ENCODE measurements at places on chromosomes 4 and X.
A peak's percentile ranks its signal among the peaks of the same experiment; 100 is the strongest.

GRCh38 chr4:106996490-106996889, 39.6 kb downstream of the DKK2 start:
- no peak for DNase-seq

DNA sequence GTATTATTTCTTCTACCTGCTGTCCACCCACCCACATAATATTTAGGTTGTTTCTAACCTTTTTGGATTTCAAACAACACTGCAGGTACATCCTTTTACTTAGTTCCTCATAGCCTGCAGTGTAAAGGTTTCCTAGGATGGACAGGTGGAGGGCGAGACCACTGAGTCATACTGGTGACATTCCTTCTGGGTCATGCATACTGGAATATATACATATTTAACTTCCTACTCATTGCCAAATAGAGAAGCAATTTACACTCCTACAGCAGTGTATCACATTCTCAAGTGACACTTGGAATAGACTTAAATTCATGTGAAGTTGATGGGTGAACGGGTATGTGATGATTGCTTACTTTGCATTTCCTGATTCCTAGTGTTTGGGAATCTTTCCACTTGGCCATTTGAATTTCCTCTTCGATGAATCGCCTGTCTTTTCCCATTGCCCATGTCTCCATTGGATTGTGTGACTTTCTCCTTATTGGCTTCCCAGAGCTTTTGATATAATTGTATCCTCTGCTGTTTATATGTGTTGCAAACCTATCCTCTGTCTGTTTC, 8.2 kb upstream of the PPP2R2C start:
- DNase-seq = no peak

DNA sequence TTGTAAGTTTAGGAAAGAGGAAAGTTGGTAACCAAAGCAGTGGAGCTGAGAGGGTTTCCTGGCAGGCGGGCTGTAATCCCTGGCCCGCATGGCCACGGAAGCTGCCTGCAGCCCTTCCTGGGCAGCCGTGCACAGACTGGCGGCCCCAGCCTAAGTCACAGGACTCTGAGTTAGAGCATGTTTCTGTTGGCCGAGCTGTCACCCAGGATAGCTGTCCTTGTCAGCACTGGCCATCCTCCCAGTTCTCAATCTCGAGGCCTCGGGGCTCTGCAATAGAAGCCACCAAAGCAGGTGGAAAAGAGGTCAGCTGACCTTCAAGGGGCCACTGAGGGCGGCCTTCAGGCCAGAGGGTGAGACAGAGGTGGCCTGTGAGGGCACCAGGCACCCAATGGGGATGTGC, 20.5 kb downstream of the PNMA6E start:
- DNase-seq = peak; percentile 74

GRCh38 chrX:7252013-7252610, 104.2 kb upstream of the PUDP start:
- DNase-seq = no peak

- DNase-seq = no peak
Measured at GRCh38 chr4:161799710-161800109, 364.1 kb downstream of the FSTL5 start.

DNA sequence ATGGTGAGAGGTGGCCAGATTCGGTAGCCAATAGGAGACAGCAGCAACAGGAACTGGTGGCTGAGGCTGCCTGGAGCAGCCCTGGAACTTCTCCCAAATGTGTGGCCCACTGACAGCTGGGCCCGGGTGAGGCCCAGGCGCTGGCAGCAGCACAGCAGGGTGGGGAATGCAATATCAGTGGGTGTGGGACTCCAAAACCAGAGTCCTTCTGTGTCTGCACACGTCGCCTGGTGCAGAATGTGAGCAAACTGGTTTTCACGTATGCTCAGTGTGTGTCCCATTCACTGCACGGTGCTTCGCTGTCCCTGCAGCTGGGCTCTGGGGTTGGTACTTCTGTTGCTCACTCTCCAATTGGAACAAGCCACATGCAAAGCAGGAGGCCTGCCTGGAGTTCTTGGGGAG, 14.4 kb upstream of the CENPU start:
- no peak for DNase-seq

DNA sequence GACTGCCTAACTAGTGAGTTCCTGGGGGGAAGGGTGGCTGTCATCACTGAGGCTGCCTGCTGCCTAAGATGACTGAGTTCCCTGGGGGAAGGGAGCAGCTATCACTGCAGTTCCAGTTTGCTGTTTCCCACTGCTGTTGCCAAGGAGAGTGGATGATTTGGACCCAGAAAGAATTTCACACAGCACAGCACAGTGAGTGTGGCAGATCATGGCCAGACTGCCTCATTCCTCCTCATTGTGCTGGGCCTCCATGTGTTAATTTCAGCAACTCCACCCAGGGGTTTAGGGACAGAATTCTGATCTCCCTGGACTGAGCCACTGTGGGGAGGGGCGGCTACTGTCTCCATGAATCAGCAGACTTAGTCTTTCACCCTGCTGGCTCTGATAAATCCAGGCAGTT, 125.0 kb downstream of the TEX13C start:
- DNase-seq = no peak

GRCh38 chr4:108292229-108292628, 123.5 kb upstream of the LEF1 start:
- DNase-seq = no peak

DNA sequence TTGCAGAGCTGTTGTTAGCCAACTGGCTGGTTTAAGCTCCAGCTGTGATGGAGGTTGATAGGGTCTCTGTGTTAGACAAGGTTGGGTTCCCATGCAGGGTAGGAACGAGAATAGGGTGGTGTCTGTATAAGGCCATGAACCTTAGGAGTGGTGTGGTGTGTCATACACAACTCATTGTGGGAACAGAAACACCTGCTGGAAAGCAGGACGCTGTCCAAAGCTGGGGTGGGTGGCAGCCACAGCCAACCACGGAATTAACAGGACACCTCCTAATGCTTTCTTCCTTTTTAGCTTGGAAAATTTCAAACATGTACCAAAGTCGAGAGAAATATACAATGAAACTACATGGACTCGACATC, 94.4 kb downstream of the ARHGAP10 start:
- DNase-seq = no peak

DNA sequence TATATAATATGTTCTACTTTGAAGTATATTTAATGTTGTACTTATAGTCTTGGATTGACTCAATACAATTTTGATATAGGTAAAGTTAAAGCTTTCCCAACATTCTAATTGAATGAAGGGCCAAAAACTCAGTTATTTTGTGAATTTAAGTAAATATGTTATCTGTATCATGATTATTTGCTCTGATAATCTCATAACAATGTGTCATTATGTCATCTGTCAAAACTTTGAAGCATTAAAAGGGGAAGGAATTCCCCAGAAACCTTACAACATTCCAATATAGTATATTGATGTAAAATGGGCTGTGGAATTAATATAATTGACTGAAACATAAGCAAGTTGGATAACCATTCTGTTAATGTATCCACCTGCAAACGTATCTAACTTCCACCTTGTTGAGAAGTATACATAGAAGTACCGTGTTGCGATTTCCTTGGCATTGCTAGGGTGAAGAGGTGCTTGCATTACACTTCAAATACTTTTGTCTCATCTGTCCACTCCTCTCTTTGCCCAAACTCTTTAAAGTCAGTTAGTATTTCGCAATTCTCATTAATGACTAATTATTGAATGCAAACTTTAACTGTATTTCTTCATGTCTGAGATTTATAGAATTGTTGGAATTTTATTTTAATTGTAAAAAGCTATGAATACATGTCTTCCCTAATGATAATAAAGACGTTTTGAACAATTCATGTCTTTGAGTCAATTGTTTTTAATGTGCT, 1982.1 kb upstream of the ADGRL3 start:
- no peak for DNase-seq

- no peak for DNase-seq
Measured at GRCh38 chrX:134604701-134605311, 53.5 kb downstream of the PLAC1 start.

GRCh38 chr4:147655639-147656038, 28.3 kb downstream of the PRMT9 start:
- no peak for DNase-seq

- DNase-seq = no peak
Measured at GRCh38 chrX:45145492-45146215, 55.0 kb downstream of the DIPK2B start.
